ENCODE measurements at places on chromosomes 2 and 18.

DNA sequence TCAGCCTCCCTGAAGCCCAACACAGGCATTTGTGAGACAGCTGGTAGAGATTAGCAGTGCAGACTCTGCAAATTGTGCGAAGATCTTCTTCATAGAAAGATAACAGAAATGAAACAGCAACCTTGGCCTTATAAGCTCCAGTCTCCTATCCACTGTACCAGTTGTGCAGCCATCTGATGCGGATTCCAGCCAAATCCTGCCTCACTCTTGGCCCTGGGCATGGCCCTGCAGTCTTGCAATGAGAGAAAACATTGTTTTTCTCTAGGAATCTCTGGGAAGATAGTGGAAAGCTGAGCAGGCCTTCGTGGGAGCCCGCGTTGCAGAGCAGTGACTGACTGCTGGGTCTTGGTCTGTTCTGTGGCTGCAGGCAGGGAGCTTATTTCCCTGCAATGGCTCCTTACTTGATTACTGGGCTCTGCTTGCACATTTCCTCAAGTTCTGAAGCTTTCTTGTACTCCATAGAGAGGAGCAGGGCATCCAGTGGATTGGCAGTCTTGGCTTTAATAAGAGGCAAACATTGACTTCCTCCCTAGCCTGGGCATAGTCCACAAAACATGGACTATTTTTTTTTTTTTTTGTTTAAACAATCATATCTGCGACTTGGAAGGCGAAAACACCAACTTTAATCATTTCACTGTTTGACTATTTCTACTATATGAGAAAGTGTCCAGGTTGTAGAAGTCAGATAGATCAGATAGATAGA is 193.0 kb downstream of the ACTR3 start:
- DNase-seq: no peak

GRCh38 chr2:205685314-205686055 is 3.2 kb downstream of the NRP2 start:
- DNase-seq: no peak

GRCh38 chr2:36528766-36529392 is 69.1 kb downstream of the FEZ2 start:
- no peak for DNase-seq

GRCh38 chr2:63000801-63001200 is 49.8 kb upstream of the OTX1 start:
- no peak for DNase-seq

- DNase-seq: no peak
Observed at GRCh38 chr2:127820080-127820668, 9.2 kb upstream of the WDR33 start.

DNA sequence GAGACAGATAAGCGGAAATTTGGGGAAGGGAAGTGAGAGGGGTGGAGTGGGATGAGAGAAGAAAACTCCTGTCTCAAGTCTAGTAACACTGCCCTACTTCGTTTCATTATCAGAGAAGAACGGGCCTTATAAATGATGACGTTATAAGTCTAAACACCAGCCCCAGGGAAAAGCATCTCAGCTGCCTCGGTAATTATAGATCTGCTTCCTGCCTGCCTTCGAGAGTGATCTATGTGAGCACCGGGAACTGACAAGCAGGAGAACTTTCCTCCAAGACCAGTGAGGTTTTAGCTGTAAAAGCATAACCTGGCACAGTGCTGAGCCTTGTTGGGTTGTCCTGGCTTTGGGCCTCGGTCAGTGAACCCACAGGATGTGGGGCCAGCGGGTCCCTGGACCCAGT is 227.9 kb upstream of the SIX2 start:
- DNase-seq: no peak

Data from activated naive CD4-positive, alpha-beta T cell treated with Interleukin-2 at 50 U/mL for 16 hours (primary cell).